NCI-H1092 treated with DMSO at 0.1 percent for 48 hours (cell line): ENCODE measurements at places on chromosomes 4 and X.
A peak's percentile ranks its signal among the peaks of the same experiment; 100 is the strongest.

- DNase-seq = no peak
Measured at GRCh38 chr4:94649381-94650133, 108.2 kb upstream of the BMPR1B start.

DNA sequence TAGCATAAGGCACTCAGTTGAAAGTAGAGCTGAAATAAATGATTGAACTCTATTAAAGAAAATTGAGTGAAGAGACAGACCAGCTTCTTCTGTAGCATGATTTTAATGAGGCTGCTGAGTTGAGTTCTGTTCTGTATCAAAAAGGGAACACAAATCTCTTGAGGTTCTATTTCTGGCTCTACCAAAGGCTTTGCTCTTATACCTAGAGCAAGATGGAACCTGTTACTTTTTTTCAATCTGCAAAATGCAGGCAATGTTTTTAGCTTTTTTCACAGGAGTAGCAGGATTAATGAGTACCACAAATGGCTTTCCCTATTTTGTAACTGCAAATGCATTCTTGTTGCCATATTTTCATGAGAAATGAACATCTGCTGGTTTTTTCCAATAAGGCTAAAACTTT, 4.2 kb upstream of the ERVMER34-1 start:
- no peak for DNase-seq

GRCh38 chr4:158816955-158817354, 48.1 kb downstream of the FNIP2 start:
- no peak for DNase-seq

DNA sequence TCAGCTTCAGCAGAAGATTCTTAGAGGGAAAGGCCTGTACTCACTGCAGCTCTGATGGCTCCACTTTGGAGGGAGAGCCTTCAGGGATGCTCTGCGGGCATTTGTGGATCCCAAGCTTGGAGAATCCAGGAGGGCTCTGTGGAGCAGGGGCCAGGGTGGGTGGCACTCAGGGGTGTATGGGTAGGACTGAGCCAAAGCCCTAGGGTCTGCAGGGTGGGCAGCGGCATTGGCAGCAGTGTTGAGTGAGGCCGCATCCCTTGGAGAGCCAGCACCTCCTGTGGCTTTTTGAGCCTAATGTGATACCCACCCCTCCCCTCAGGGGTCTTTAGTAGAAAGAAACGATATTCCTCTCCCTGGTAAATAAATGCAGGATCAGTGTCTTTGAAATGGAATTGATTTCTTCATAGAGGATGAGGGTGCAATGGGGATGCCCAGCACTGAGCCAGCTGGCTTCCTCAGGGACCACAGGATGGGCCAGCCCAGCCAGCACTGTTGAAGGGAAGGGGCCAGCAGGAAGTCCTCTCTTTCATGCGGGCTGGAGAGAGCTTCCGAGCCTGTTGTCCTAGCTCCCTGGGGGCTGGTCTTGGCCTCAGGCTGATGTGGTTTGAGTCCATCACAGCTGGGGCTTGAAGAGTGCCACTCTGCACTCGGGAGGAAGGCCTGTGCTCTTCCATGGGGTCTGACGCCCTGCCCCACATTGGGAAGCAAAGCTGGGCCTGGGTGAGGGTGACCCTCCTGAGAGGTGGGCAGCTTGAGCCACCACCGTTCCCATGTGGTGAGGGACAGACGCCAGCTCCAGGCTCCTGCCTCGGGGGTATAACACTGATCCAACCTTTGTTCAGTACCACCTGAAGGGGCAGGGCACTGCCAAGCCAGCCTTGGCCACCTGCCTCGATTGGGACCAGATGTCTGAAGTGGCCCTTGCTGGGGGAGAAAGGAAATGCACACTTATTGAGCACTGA, 49.5 kb downstream of the PSAPL1 start:
- DNase-seq = peak; percentile 28

DNA sequence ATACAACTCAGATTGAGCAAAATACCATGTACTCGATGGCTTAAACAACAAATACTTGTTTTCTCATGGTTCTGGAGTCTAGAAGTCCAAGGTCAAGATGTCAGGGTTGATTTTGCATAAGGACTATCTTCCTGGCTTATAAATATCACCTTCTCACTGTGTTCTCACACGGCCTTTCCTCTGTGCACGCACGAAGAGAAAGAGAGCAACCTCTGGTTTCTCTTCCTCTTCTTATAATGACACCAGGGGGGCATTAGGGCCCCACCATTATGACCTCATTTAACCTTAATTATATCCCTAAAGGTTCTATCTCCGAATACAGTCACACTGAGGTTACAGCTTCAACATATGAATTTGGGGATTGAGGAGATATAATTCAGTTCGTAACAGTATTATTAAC, 504.0 kb downstream of the MAGEE1 start:
- no peak for DNase-seq
